ENCODE measurements at places on chromosomes 2 and 18.

DNA sequence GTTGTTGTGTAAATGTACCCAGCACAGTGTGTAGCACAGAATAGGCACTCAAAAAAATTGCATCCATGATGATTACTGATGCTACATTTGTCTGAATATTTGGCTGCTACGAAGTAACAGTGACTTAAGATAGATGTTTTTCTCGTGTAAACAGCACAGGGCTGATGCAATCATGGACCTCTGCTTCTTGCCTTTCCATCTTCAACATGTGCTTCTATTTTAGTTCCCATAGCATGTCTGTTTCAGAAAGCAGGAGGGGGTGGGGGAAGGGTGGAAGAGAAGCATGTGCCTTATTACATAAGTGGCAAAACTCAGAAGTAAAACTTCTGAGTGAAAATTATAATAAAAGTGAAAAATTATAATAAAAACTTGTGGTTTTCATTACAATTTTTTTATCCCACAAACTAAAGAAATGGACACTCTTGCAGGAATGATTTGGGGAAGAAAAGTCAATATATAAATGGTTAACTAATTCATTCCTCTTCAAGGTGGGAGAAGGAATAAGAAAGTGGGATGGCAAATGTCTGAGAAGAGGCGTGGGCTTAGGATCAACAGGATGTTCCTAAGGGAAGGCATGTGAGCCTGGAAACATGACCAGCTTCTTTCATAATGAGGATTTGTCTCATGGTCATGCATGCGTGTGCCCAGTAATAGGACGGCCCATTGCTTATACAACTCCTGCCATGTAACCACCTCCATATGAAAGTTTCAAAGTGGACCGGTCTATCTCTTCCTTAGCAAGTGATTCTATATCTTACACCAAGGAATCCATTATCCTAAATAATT is 27.2 kb downstream of the CCBE1 start:
- DNase-seq, result no peak

DNA sequence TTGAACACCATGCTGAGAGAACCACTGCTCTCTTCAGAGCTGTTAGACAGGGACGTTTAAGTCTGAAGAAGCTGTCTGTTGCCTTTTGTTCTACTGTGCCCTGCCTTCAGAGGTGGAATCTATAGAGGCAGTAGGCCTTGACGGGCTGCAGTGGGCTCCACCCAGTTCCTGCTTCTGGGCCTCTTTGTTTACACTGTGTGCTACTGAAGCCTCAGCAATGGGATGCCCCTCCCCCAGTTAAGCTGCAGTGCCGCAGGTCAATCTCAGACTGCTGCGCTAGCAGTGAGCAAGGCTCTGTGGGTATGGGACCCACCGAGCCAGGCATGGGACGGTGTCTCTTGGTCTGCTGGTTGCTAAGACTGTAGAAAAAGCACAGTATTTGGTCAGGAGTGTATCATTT is 162.3 kb upstream of the NXPH2 start:
- DNase-seq, result no peak

- DNase-seq, result no peak
Observed at GRCh38 chr2:20509770-20510490, 63.1 kb downstream of the RHOB start.

GRCh38 chr18:70553936-70554260 is 265.1 kb downstream of the SOCS6 start:
- DNase-seq, result no peak

- no peak for DNase-seq
Observed at GRCh38 chr2:218448934-218449333, 30.0 kb downstream of the VIL1 start.

All from esophagus squamous epithelium (tissue), 5 donors.